Keratinocyte (primary cell): ENCODE measurements at places on chromosomes 7 and 10.

GRCh38 chr7:100689230-100690135, 4.6 kb downstream of the GIGYF1 start:
- DNase-seq, result no peak

DNA sequence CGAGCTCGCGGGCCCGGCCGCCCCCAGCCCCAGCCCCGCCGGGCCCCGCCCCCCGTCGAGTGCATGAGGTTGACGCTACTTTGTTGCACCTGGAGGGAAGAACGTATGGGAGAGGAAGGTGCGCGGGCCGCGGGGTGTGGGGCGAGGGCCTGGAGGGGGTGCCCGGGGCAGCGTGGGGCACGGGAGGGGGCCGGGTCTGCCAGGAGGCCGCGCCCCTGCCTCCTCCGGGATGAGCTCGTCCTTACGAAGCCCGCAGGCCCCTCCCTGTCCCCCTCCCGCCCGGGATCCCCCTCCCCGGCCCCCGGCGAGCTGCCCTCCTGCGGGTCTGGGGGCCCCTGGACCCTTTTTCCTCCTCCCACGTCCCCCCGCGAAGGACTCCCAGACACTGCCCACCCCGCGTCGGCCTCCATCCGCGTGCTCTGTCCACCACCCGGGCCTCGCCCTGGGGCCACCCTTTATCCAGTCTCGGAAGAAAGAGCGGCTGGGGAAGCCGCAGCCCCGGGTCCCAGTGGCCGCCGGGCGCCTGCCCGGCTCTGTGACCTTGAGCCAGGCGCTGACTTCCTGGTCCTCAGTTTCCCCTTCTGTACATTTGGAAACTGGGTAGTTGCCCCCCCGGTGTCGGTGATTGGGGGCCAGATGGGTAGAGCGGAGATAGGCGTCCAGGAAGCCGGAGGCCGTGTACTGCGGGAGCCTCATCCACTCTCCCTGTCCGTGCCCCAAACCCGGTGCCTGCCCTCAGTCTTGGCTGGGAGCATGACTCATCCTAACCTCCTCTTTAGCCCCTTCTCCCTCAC, 521 bp downstream of the LIMK1 start:
- no peak for DNase-seq

GRCh38 chr7:16026253-16027020, 340.0 kb upstream of the MEOX2 start:
- DNase-seq, result no peak

DNA sequence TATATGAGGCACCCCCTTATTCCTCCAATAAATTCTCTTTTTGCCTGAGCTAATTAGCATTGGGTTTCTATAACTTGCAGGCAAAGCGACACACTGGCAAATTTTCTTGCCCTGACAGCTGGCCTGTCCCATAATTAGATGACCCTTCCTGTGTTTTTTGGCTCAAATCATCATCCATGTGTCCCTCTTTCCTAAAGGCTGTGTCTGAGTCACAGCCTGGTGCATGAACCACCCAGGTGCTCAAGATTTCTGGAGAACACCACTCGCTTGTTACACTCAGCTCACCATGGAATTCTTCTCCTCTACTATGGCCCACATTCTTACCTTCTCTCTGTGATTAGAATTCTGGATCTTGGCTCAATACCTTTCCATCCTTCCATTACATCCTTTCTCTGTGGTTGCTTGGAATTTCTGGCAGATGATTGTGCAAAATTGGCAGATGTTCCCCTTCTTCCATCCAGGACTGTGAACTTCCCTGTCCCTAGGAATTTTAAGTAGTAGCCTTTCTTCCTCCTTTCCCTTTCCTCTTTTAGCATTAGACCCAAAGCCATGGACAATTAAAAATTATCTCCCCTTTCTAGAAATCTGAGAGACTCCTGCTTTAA, 116.0 kb upstream of the ANKRD1 start:
- no peak for DNase-seq

DNA sequence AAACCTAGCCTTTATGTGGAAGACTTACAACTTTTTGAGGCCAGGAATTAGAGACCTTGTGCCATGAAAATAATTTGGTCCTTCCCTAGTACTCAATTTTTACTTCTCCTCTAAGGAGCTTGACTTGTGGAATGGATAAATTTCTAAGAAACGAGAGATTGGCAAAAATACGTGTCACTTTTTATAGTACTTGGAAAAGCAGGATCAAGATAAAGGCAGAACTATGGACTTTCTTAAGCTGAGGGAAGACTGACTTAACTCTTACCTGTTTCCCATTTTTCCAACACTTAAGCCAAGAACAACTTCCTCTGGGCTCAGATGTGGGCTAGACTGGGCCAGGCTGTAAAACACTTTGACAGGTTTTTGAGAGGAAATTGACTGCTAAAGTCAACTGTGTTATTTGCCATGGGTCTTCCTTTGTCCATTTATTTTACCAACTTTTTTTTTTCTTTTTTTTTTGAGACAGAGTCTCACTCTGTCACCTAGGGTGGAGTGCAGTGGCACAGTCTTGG, 2.0 kb upstream of the WBP1L start:
- DNase-seq, result no peak

GRCh38 chr10:60397792-60398191, 8.1 kb upstream of the ANK3 start:
- DNase-seq, result no peak

- no peak for DNase-seq
Measured at GRCh38 chr7:34430456-34430855, 227.6 kb upstream of the NPSR1 start.

DNA sequence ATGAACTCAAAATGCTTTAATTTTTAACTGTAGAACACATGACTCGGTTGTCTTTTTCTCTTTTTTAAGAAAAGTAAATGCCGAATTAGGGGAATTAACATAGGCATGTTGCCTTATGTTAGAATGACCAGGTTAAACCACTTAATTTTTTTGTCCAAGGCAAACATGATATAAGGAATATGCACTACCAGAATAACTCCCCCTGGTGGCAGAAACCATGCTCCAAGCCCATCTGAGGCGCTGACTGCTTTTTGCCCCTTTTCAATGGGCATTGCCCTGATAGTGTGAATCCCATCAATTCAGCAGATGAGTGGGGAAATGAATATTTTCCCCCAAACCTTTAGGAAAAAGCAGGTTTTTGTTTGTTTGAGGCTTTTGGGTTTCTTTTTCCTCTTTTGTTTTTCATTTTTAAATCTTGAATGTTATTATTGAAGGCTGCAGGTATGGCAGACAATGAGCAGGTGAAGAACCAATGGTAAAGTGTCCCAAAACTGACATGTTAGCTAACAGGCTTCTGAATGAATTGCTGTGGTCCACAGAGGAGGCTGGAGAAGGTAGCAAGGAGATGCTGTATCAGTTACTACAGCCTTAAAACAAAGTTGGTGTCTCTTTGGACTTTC, 284.3 kb downstream of the SORCS3 start:
- DNase-seq, result no peak

- DNase-seq, result no peak
Measured at GRCh38 chr7:78607099-78607498, 808.5 kb downstream of the PHTF2 start.

DNA sequence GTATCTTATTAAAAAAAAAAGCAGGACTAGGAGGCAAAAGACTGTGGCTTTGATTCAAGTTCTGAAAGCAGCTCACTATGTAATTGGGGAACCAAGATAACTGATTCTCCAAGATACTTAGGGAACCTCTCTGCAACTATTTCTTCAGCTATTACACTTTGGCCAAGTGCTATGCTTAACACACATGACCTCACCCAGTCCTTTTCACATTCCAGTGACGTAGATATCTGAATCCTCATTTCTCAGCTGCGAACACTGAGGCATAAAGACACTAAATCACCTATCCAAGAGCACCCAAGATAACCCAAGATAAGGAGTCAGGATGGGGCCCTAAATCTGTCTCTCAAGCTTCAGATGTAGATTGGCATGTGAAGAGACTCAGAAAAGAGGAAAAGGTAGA, 133.6 kb downstream of the GLI3 start:
- no peak for DNase-seq

GRCh38 chr10:128816726-128817125, 650.3 kb upstream of the MGMT start:
- no peak for DNase-seq

- no peak for DNase-seq
Measured at GRCh38 chr10:1516492-1517165, 220.7 kb downstream of the ADARB2 start.

DNA sequence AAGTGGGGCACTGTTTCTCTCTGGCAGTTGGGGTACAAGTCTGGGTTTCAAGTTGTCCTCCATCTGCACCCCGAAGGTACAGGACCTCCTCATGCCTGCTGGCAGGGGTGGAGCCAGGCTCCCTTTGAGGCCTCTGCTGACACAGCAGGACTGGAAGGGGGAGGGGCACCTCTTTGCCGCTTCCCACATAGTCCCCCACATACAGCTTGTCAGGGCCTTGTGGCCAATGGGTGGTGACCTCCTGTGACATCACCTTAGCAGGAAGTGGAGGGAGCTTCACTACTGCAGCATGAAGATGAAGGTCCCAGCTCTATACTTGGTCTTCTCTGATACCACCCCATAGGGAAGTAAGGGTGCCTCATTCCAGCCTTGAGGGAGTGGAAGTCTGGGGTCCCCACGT, 167.8 kb downstream of the RAMP3 start:
- DNase-seq, result no peak
